ENCODE measurements at places on chromosomes 11 and 22.

DNA sequence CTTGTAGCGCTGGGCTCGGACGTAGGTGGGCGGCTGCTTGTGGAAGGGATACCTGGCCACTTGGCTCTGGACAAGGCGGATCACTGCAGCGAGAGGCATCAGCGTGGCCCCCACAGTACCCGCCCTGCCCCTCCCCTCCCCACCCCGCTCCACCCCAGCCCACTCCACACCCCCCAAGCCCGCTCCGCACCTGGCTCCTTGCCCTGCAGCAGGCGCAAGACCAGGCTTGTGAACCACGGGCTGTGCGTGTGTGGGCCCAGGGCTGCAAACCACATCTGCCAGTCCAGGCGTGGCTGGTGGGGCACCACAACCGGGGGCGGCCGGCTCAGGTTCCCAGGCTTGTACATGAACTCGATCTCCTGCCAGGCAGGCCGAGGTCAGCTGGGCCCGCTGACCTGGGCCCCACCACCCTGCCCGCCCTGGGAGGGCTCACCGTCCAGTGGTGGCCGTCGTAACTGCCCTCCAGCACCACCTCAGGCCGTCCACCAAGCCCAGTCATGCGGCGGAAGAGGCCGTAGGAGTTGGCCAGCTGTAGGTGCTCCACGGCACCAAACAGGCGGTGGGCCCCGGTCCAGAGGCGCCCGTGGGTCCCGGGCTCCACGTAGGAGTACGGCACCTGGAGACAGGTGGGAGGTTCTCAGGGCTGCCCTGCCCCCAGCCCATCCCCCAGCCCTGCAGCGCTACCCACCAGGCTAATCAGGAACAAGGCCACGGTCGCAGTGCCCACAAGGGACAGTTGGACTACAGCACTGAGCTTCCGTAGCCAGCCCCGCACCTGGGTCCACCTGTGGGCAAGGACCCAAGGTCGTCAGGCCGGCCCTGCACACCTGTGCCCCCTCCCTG is 2.9 kb downstream of the LMF2 start:
- DNase-seq, result no peak

- no peak for DNase-seq
These were observed 7.8 kb upstream of the RBM4B start for GRCh38 chr11:66685276-66686099.

- no peak for DNase-seq
These were observed 710 bp downstream of the ATP5MGL start for GRCh38 chr22:42639541-42640241.

DNA sequence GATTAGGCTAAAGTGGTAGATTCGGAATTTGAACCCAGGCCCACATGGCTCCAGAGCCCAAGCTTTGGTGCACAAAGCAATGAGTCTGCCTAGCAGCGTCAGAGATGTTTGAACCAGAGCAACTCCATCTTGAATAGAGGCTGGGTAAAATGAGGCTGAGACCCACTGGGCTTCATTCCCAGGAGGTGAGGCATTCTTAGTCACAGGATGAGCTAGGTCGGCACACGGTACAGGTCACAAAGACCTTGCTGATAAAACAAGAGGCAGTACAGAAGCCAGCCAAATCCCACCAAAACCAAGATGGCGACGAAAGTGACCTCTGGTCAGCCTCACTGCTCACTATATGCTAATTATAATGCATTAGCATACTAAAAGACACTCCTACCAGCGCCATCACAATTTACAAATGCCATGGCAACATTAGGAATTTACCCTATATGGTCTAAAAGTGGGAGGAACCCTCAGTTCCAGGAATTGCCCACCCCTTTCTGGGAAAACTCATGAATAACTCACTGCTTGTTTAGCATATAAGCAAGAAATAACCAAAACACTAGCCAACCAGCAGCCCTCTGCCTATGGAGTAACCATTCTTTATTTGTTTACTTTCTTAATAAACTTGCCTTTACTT is 40.3 kb upstream of the DAGLA start:
- no peak for DNase-seq

DNA sequence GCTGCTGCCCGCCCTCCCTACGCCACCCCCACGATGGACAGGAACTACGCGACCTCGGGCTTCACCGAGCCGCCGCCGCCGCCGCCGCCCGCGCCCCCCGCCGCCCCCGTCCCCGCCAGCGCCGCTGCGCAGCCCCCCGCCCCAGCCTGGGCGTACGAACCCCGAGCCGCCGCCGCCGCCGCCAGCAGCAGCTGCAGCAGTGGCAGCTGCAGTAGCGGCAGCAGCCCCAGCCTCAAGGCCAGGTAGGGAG is 407 bp downstream of the QSER1 start:
- no peak for DNase-seq

GRCh38 chr11:65539744-65540289 is 14.9 kb downstream of the SCYL1 start:
- DNase-seq, result no peak

GRCh38 chr22:19845054-19845722 is 9.5 kb downstream of the GNB1L start:
- DNase-seq, result no peak

DNA sequence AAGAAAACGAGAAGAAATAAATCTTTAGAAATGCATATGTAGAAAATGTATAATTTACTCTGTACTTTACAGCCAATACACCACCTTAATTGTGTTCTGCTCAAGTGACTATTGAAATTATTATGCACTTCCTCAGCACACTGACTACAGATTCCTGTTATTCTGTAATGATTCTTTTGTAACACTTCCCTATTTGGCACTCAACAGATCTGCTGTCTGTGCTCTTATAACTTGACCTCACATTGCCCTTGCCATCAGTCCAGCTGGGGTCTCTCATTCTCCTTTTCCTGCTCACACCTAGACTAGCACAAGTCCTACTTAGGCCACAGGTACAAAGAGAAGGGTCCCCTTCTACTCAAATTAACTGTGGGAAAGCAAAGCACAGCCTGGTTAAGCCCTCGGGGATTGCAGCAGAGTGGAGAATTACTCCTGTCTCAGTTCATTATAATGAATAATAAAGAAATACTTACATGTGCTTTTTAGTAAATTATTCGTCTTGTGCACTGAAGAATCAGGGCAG is 860.4 kb downstream of the OPCML start:
- no peak for DNase-seq

GRCh38 chr11:85647078-85647477 is 689 bp upstream of the TMEM126A start:
- DNase-seq, result no peak

- no peak for DNase-seq
These were observed 67.1 kb downstream of the CD82 start for GRCh38 chr11:44632466-44633123.

DNA sequence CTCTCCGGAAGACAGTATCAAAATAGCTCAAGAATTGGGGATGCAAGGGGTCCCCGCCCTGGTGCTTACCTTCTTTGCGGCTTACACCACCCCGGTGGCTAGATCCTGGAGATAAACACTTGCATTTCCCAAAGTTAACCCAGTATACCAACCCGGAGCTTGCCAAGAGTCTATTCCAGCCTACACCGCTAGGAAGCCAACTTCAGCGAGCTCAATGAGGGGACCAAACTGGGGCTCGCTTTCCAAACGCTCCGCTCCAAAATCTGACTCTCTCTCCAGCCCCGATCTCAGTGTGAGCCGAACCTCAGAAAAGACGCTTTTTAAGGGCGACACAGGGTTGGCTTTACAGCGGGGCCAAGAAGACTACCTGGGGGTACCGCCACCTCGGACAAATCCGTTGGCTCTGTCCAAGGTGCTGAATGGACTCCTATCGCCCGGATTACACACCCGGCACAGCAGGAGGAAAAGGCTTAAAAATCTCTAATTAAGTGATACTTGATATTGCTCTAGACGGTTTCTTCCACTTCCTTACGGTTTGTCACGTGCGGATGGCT is 20.1 kb upstream of the BDNF start:
- DNase-seq, result no peak

DNA sequence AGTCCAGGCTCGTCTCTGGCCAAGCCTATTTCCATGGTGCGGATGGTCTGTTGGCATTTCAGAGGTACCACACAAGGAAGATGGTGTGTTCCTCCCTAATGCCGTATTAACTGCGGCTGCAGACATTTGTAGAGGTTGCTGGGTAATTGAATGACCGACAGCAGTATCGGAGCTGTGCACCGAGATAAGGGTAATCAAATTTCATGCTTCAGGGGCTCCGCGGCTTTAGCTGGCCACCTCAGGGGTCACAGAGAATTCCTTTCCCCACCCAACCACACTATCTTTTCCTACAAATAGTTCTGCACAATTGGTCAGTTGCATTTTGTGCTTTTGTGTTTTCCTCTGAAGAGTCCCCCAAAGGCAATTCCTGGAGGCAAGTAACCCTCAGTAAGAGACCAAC is 297.4 kb downstream of the OPCML start:
- DNase-seq, result no peak

DNA sequence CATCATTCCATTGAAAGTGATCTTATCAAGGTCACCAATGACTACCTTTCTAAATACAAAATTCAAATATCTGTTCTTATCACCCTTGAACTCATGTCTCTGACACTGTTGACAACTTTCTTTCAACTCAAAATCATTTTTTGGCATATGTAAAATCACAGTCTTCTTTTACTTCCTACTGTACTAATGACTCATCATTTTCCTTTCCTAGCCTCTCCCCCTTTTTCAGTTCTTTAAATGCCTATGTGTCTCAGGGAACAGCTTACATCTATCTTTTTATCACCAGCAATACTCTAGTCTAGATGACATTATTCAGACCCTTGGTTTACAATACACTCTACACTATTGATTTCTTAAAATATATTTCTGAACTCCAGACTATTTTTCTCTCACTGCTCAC is 2220.7 kb upstream of the RAG2 start:
- DNase-seq, result no peak

GRCh38 chr11:83181815-83182214 is 11.7 kb upstream of the ANKRD42 start:
- DNase-seq, result no peak

- no peak for DNase-seq
These were observed 123.9 kb downstream of the PHF21B start for GRCh38 chr22:44885806-44886360.

- no peak for DNase-seq
These were observed 1029.1 kb downstream of the BRD1 start for GRCh38 chr22:48798281-48799226.

- no peak for DNase-seq
These were observed 111.8 kb downstream of the CTTN start for GRCh38 chr11:70510106-70510505.

DNA sequence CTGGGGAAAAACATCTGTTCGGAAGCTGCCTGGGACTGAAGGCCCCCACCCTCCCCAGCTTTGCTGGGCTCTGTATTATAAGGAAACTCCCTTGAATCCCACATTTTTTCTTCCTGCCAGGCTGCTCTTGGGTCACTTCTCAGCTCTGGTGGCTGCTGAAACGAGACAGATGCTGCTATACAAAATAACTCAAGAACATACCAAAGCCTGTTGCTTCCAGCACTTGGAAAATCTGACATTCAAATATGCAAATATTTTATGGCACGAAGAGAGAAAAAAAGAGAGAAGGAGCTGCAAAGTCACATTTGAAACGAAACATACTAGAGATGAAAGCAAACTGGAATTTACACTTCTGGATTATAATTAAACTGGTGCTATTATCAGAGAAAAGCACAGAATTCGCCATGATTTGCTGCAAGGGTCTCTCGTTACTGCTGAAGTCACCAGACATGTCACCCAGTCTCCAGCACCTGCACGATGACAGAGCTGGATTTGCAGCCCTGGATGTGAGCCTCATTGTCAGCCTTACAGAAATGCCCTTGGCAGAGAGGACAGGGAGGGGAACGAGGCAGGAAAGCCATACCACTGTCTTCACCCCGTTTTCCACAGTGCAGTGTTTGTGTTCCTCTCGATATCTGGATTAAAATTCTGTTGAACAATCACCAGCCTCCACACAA is 47.9 kb upstream of the IGSF9B start:
- DNase-seq, result no peak
